ENCODE measurements at places on chromosomes 7 and 10. TPM values are rescaled to one million over a fixed set of nuclear protein-coding genes. Genes with fewer than 3 reads are reported as not detected.

SEMA3D gene
- total RNA-seq, result 2.4 TPM

RSBN1L gene
- 13.8 TPM for total RNA-seq

ZNF365 gene
- total RNA-seq, result 0.28 TPM

GPR26 gene
- total RNA-seq, result not detected

TMEM130 gene
- not detected for total RNA-seq

ACADSB gene
- 3.9 TPM for total RNA-seq

TMEM184A gene
- 0.19 TPM for total RNA-seq

PRKG1 gene
- 3.9 TPM for total RNA-seq

CYP3A5 gene
- not detected for total RNA-seq

PPIF gene
- total RNA-seq, result 17.3 TPM

ANKRD1 gene
- 667 TPM for total RNA-seq

MAGI2 gene
- total RNA-seq, result 3.4 TPM

TMEM176B gene
- 0.09 TPM for total RNA-seq

CPEB3 gene
- 0.94 TPM for total RNA-seq

BLNK gene
- total RNA-seq, result not detected

PRLHR gene
- total RNA-seq, result not detected

SPRN gene
- total RNA-seq, result under 0.01 TPM

NOS3 gene
- 54.8 TPM for total RNA-seq

DENND2A gene
- total RNA-seq, result 0.66 TPM

CPA2 gene
- not detected for total RNA-seq

MET gene
- total RNA-seq, result 63.3 TPM

OPN4 gene
- total RNA-seq, result not detected

SNX10 gene
- total RNA-seq, result 0.19 TPM

CLDN12 gene
- total RNA-seq, result 15.0 TPM

CYP2C19 gene
- not detected for total RNA-seq

GHRHR gene
- 0.27 TPM for total RNA-seq

EPHB6 gene
- total RNA-seq, result 3.4 TPM
